Immature natural killer cell (primary cell): ENCODE measurements at places on chromosomes 3 and 15.

DNA sequence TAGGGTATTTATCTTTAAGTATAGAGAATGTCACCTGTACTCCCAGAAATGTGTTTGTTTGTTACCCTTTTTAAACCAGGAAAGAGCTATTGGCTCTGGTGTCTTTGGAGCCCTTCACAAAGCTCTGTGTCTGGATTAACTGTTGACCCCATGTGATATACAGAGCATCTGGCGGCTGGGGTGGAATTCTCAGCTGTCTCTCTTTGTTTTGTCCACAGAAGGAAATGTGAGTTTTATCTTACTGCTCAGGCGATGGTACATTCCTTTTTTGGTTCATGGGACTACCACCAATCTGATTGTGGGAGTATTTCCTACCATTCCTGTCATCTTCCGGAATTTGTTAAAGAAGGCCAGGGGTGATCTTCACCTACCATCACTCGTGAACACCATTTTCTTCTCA, 120.3 kb downstream of the AKAP13 start:
- no peak for DNase-seq
- no peaks in the 10 kb centered on the region for H3K27me3 ChIP-seq
- no peak overlapping the region for H3K4me3 ChIP-seq
- no peaks in the 10 kb centered on the region for H3K36me3 ChIP-seq

- no peaks in the 10 kb centered on the region for H3K4me1 ChIP-seq
- no peak overlapping the region for H3K27ac ChIP-seq
- H3K27me3 ChIP-seq = peaks cover 10% of the 10 kb centered on the region
- H3K4me3 ChIP-seq = no peak overlapping the region
These were observed 49.1 kb upstream of the POMGNT2 start for GRCh38 chr3:43154980-43155379.

- H3K27ac ChIP-seq = peak overlapping the region; percentile 78
- H3K4me1 ChIP-seq = peaks cover 14% of the 10 kb centered on the region
- H3K36me3 ChIP-seq = no peaks in the 10 kb centered on the region
- H3K4me3 ChIP-seq = peak overlapping the region; percentile 65
These were observed 58.7 kb downstream of the RPN1 start for GRCh38 chr3:128591738-128592426.

DNA sequence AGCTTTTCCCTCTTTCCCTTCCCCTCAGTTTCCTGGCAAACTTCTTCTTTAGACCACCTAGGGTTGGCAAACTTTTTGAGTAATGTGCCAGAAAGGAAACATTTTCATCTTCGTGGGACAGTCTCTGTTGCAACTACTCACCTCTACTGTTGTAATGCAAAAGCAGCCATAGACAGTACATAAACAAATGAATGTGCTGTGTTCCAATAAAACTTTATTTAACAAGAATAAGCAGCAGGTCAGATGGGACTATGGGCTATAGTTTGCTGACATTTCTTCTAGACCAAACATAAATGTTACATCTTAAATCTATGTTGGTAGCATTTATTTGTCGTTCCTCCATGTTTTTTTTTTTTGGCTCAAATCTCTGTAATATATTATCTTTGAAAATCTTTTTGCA, 552.4 kb downstream of the EDEM1 start:
- no peak for DNase-seq
- H3K27me3 ChIP-seq = no peaks in the 10 kb centered on the region
- H3K4me1 ChIP-seq = no peaks in the 10 kb centered on the region
- no peak overlapping the region for H3K27ac ChIP-seq
- no peaks in the 10 kb centered on the region for H3K36me3 ChIP-seq
- no peak overlapping the region for H3K4me3 ChIP-seq
